ENCODE measurements at places on chromosomes 5 and 9. TPM values are rescaled to one million over a fixed set of nuclear protein-coding genes. Genes with fewer than 3 reads are reported as not detected.

Gene PCA3
- total RNA-seq = not detected

Gene SH3TC2
- not detected for total RNA-seq

Gene PRRC2B
- total RNA-seq = 141 TPM

- DNase-seq = no peak
These were observed 82.6 kb downstream of the KIAA1958 start for GRCh38 chr9:112569186-112569585.

DNA sequence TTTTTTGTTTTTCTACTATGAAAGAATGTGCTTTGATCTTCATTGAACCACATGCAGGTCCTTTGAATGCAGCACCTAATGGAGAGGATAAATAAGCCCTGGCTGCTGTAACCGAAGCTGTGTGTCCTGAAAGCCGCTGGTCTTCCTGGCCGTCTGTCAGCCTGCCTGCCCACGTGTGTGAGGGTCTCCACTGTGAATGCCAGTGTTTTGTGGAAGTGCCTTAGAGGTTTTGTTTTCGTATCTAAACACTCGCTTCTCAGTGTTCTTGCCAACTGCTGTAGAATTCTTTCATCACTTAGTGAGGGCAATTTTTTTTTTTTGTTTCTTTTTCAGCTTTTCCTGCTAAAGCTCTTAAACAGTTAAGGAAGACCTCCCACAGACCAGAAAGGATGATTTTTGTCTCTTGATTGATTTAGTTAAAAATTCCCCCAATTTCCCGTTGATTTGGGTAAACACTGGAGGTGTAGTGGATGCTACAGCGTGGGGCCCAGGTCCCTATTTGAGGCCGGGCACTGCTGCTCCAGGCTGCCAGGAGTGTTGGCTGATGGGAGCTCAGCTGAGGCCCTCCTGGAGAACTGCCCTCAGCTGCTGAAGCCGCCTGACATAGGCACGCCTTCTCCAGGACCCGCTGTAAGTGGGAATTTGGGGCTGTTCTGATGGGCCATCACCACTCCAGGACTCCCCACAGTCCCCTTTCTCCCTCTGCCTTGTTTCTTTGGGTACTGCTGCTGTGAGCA lies 29.2 kb upstream of the PTCH1 start:
- no peak for DNase-seq

DNA sequence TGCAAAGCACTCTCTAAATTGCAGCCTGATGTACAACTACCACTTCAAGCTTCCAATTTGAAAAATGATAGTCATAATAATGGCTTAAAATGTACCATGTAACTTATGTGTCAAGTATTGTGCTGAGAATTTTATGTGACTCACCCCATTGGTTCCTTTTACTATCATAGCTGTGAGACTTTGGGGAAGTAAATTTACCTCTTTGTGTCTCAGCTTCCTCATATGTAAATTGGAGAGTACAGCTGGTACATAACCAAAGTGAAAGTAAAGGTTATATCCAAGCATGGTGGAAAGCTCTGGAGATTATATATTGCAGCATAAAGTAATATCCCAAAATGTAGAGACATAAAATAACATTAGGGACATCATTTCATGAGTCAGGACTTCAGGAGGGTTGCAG lies 2200.4 kb upstream of the C9orf72 start:
- DNase-seq = no peak

All from activated CD8-positive, alpha-beta T cell treated with anti-CD3 and anti-CD28 coated beads for 36 hours (primary cell).